CD8-positive, alpha-beta memory T cell (primary cell): ENCODE measurements at places on chromosomes 5 and 9. TPM values are rescaled to one million over a fixed set of nuclear protein-coding genes. Genes with fewer than 3 reads are reported as not detected.

DNA sequence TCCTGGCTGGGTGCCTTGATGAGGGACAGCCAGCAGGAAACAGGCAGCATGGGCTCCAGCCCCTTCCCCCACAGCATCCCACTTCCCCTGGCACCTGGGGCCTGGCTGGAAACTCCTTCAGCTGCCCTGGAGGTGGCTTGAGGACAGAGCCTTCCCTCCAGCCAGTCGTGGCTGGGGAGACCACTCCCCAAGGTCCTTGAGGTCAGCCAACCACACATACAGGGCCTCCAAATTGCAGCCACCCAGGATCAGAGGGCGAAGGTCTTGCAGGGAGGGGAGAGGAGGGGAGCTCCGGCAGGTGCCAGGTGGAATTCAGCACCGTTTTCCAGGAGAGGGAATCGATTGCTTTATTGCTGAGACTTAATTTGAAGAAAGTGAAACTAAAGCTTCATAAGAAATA, 280.4 kb downstream of the PBX3 start:
- DNase-seq = no peak
- no peaks in the 10 kb centered on the region for H3K36me3 ChIP-seq
- no peak overlapping the region for H3K4me3 ChIP-seq
- no peak overlapping the region for H3K27ac ChIP-seq
- H3K27me3 ChIP-seq = no peaks in the 10 kb centered on the region

GRCh38 chr9:29282121-29282520, 1708.8 kb upstream of the C9orf72 start:
- no peak overlapping the region for H3K27ac ChIP-seq
- no peak overlapping the region for H3K4me3 ChIP-seq
- DNase-seq = no peak

DNA sequence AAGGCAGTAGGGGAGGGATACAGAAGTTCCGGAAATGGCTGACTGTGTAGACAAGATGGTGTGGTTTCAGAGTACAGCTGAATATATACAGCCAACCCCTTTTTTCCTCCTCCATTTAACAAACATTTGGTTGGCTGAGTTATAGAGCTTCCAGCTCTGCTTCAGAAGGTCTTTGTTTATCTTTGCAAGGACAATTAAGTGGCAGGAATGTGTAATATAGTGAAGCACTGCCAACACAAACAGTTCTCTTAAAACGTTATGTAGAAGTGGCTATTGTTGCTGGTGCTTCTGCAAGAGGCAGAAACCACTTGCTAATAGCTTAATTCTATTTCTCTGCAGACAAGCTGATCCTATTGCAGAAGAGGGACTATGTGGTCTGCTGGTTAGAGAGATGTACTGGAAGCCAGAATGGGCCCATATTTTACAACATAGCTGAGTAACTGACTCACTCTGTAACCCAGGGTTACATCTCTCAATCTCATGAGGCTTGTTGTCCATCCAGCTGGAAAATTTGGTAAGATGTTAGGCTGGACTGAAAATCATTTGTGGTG, 62.7 kb upstream of the OSMR start:
- H3K27ac ChIP-seq = no peak overlapping the region
- DNase-seq = no peak

DNA sequence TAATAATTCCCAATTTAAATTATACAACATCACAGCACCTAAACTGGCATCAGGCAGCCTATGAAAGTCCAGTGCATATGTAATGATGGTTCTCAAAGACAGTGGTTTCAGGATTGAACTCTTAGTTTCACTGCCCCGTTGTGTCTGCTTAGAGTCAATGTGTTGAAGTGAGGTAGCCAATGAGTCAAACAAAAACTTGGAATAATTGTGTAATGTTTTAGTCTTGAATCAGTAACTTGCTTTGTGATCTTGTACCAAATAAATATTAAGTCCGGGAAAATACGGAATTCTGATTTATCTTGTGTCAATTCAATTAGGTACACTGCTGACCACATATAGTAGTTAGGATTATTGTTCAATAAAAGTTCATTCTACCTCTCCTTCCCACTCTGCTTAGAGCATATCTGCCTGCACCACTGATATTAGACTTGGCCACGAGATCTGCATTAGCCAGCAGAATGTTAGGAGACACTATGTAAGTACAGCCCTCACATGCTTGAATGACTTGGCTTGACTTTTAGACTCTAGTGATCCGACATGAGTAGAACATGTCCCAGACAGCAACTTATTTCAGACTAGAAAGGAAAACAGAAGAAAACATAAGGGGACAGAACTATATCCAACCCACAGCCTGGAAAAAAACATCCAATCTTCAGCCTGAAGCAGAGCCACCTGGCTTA, 441.5 kb upstream of the PTGER4 start:
- no peak overlapping the region for H3K4me3 ChIP-seq
- H3K27ac ChIP-seq = no peak overlapping the region
- H3K27me3 ChIP-seq = no peaks in the 10 kb centered on the region
- DNase-seq = no peak
- no peaks in the 10 kb centered on the region for H3K4me1 ChIP-seq

Gene VCAN
- total RNA-seq = 0.24 TPM

DNA sequence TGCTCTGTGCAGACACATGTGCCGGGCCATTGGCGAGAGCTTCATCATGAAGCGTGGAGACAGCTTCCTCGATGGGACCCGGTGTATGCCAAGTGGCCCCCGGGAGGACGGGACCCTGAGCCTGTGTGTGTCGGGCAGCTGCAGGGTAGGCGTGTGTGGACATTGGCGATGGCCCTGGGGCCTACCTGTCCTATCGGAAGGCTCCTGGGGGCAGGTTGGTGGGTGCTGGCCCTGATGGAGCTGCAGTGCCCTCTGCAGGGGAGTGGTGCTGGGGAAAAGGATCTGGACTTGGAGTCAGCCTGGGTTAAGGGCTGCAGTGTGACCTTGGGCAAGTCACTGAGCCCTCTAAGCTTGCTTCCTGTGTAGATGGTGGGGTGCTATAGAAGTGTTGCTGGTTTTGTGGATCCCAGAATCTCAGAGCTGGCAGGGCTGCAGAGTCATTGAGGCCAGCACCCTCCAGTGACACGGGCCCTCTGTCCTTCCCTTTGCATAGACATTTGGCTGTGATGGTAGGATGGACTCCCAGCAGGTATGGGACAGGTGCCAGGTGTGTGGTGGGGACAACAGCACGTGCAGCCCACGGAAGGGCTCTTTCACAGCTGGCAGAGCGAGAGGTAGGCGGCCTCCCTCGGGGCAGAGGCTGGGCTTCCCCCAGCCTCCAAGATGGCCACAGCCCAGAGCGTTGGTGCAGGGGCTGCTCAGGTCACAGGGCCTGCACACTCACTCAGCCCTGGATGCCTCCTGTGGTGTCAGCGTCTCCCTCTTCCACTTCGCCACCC, 15.8 kb downstream of the ADAMTS13 start:
- no peak overlapping the region for H3K27ac ChIP-seq
- no peaks in the 10 kb centered on the region for H3K4me1 ChIP-seq
- no peak for DNase-seq
- no peak overlapping the region for H3K4me3 ChIP-seq
- no peaks in the 10 kb centered on the region for H3K36me3 ChIP-seq

GRCh38 chr5:110221036-110221435, 505.4 kb downstream of the TMEM232 start:
- no peaks in the 10 kb centered on the region for H3K4me1 ChIP-seq
- H3K36me3 ChIP-seq = no peaks in the 10 kb centered on the region
- no peak overlapping the region for H3K27ac ChIP-seq
- no peak overlapping the region for H3K4me3 ChIP-seq
- no peaks in the 10 kb centered on the region for H3K27me3 ChIP-seq
- DNase-seq = no peak

Gene PDCD1LG2
- total RNA-seq = 0.33 TPM

DNA sequence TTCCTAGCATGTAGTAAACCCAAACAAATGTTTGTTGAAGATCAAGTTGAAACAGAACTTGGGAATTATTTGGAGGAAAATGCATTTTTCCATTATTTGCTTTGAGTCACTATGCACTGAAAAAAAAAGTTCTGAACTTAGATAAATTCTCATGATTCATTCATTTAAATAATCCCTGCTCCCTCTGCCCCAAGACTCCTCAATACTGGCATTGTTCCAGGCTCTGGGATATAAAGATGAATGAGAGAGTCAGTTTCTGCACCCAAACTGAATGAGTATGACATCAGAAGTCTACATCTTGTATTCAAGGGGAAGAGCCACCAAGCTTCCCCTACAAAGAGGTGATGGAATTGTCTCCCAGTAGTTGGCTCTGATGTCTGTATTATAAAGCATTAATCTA, 123.9 kb downstream of the SEC61B start:
- no peaks in the 10 kb centered on the region for H3K27me3 ChIP-seq
- no peak overlapping the region for H3K4me3 ChIP-seq
- H3K36me3 ChIP-seq = no peaks in the 10 kb centered on the region
- H3K27ac ChIP-seq = no peak overlapping the region
- no peak for DNase-seq

Gene PIP5KL1
- 2.5 TPM for total RNA-seq

DNA sequence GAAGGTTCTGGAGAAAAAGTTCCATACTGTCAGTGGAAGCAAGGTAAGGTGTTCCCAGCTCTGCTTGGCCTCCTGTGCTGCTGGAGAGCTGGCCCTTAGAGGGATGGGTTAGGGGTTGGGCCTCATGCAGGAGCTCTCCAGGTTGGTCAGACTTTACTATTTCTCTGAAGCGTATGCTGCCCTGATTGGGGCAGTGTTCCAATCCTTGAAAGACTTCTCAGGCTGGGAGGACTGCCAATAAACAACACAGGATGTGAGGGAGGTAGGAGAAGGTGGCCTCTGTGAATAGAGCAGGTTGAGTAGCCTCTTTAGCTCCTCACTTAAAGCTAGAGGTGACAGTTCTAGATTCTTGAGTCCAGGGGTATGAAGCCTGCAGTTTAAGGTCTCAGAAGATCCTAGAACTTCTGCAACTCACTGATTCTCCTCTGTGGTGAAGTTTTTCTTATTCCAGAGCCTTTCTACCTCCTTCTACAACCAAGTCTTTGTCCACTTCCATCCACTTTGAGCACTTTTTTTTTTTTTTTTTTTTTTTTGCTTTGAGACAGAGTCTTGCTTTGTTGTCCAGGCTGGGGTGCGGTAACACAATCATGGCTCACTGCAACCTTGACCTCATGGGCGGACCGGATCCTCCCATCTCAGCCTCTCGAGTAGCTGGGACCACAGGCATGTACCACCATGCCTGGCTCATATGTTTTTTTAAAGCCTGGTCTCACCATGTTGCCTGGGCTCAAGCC, 3.0 kb downstream of the HNRNPAB start:
- H3K4me1 ChIP-seq = peaks cover 32% of the 10 kb centered on the region
- peak overlapping the region; percentile 25 for H3K27ac ChIP-seq
- peaks cover 56% of the 10 kb centered on the region for H3K36me3 ChIP-seq
- H3K27me3 ChIP-seq = no peaks in the 10 kb centered on the region
- no peak overlapping the region for H3K4me3 ChIP-seq

Gene PAEP
- not detected for total RNA-seq

GRCh38 chr9:76373173-76373783, 20.9 kb downstream of the RFK start:
- DNase-seq = no peak
- H3K27me3 ChIP-seq = no peaks in the 10 kb centered on the region
- H3K4me1 ChIP-seq = no peaks in the 10 kb centered on the region
- no peak overlapping the region for H3K27ac ChIP-seq
- H3K4me3 ChIP-seq = no peak overlapping the region

DNA sequence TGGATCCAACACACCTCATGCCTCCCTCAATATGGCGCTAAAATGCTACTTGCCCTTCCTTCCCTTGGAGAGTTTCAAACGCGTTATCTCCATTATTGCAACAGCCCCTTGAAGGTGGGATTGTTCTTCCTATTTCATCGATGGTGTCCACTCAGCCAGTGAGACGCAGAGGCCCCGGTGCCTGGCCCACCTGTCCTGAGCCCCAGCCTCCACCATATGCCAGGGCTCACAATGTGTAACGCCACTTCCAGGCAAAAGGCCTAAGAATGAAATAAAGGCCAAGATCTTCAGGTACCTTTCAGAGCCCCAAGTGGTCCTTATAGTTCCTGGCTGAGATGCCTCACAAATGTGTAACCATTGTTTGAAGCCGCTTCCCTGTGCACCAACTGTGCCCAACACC, 170.7 kb upstream of the PHYKPL start:
- H3K4me1 ChIP-seq = no peaks in the 10 kb centered on the region
- H3K27ac ChIP-seq = no peak overlapping the region
- no peak for DNase-seq
- no peaks in the 10 kb centered on the region for H3K36me3 ChIP-seq
- no peaks in the 10 kb centered on the region for H3K27me3 ChIP-seq
- H3K4me3 ChIP-seq = no peak overlapping the region

Gene SH3PXD2B
- 0.09 TPM for total RNA-seq

DNA sequence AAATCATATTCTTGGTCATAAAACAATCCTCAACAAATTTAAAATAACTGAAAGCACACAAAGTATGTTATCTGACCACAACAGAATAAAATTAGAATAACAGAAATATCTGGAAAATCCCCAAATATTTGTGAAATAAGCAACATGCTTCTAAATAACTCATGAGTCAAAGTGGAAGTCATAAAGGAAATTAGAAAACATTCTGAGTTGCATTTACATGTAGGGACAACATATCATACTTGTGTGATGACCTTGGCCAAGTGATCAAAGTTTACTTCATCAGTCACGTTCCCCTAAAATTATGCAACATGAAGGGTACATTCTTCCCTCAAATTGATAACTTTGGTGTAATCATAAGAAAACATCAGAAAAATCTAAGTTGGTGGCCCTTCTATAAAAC, 64.7 kb downstream of the CSF2 start:
- DNase-seq = no peak
- no peak overlapping the region for H3K27ac ChIP-seq
- no peak overlapping the region for H3K4me3 ChIP-seq
- H3K36me3 ChIP-seq = no peaks in the 10 kb centered on the region
- no peaks in the 10 kb centered on the region for H3K4me1 ChIP-seq
- H3K27me3 ChIP-seq = no peaks in the 10 kb centered on the region

GRCh38 chr5:151081431-151082281, 822 bp upstream of the TNIP1 start:
- peaks cover 8% of the 10 kb centered on the region for H3K36me3 ChIP-seq
- H3K4me1 ChIP-seq = peaks cover 84% of the 10 kb centered on the region
- no peak for DNase-seq
- H3K4me3 ChIP-seq = peak overlapping the region; percentile 93

Gene HTR1A
- not detected for total RNA-seq

DNA sequence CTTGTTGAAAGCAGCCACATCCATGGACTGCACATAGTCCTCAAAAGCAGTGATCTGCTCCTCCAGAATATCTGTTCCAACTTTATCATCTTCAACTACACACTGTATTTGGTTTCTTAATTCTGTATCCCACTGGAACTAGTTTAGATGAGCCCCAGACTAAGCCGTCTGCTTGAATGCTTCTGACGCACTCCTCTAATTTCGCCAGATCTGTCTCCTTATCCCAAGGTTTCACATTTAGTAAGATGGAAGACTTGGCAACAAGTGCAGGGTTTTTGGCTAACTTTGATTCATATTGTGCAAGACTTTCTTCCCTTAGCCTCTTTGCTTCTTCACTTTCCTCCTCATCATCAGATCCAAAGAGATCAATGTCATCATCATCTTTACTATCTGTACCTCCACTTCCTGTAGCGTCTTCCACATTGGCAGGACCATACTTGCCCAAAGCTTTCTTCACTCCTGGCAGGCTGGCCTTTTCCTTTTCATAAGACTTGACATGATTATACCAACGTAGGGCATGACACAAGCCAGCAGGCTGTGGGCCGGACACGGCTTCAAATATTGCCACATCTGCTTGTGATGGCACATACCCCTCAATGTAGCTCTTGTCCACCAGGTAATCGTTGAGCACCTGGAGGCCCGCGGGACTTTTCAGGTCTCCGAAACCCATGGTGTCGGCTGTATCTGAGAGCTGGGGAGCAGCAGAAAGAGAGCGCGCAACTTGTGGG, 56.2 kb upstream of the PIK3R1 start:
- H3K4me1 ChIP-seq = no peaks in the 10 kb centered on the region
- no peaks in the 10 kb centered on the region for H3K27me3 ChIP-seq
- H3K36me3 ChIP-seq = no peaks in the 10 kb centered on the region
- DNase-seq = no peak
